ENCODE measurements at places on chromosomes 12 and 14.

GRCh38 chr14:49052521-49052920 is 533.7 kb downstream of the RPS29 start:
- DNase-seq, result peak; percentile 68

- no peak for DNase-seq
These were observed 39.4 kb downstream of the TCHP start for GRCh38 chr12:109939504-109939903.

- no peak for DNase-seq
These were observed 236.2 kb upstream of the FLRT2 start for GRCh38 chr14:85293612-85294234.

DNA sequence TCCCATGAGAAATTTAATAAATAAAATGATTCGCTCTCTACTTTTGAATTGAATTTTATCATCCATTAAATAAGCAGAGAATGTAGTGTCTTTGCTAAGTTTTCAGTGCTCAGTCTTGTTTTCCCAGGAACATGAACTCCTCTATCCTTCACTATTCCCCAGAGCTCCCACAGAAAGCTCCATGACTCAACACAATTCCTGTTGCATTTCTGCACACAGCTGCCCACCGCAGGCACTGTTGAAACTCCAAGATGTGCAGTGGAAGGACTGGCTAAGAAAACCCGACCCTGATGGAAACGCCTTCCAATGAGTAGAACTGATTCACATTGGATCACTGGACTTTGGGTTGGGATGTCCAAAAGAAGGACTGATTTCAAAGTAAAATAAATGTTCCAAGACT is 202.4 kb upstream of the AMIGO2 start:
- DNase-seq, result no peak

GRCh38 chr14:33567023-33567728 is 383.7 kb downstream of the EGLN3 start:
- DNase-seq, result no peak

DNA sequence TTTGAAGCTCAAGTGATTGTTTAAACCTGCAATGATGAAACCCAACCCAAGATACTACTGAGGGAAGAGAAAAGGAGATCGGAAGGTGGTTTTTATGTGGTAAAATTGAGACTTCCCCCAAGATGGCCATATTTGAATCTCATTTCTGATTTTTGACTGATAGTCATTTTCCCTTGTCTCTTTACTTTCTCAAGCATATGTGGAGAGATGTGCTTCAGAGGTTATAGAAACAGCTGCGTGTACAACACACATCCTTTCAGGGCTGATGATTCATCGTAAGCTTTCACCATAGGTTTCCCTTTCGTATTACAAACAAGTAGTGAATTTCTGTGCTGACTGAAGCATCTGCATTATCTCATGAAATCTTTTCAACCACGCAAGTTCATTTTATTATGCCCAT is 276.2 kb downstream of the EMP1 start:
- peak; percentile 74 for DNase-seq

DNA sequence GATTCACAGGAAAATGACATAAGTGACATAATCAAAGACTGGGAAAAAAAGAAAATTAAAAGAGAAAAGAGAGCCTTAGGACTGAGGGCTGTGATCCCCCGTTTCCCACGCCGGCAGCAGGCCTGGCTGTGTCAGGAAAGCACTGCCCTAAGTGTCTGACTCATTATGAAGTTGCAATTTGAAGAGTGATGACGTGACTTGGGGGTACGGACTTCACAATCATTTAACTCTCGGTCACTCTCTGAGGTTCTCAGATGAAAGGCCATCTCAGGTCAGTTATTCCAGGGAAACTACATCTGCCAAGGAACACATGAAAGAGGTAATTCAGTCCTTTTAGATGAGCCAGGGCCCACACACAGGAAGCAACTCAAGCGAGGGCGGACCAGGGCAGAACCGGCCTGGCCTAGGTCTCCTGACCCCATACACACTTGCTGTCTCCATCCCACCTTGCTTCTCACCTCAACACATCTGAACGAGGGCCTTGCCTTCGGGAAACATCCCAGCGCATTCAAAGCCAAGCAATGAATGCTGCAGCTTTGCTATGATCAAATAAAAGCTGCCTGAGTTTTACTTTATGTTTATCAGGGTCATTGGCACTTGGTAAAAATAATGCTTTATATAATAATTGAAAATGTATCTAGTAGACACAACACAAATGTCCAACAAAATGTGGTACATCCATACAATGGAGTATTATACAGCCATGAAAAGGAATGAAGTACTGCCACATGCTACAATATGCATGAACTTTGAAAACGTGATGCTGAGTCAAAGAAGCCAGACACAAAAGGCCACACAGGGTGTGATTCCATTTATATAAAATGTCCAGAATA is 2.7 kb downstream of the SSH1 start:
- peak; percentile 97 for DNase-seq

- DNase-seq, result no peak
These were observed 117.3 kb upstream of the NAP1L1 start for GRCh38 chr12:76201758-76202157.

DNA sequence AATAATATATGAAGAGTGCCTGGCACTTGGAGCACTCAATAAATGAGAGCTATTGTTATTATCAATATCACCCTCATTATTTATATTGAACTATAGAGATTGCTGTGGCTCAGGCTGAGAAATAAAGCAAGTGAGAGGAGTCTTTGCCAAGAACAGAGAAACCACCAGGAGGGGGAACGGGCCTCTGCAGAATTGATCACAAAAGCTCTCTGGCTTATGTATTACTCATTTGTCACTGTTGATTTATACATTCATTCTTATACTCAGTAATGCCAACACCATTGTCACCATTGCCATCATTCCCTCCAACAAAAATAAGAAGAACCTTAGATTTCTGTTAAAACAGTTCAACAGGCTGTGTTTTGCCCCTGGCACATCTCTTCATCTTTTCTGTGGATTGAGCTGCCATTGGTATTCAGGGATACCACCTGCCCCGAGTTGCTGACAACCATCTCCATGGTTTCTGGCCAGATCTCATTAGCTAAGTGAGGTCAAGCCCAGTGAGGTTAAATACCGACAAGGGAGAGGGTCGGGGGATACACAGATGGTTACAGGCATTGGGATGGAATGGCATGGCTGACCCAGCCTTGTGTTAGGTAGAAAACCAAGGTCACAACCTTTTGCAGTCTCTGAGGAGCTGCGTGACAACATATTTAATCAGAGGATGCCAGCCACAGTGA is 21.8 kb upstream of the PCNX1 start:
- no peak for DNase-seq

DNA sequence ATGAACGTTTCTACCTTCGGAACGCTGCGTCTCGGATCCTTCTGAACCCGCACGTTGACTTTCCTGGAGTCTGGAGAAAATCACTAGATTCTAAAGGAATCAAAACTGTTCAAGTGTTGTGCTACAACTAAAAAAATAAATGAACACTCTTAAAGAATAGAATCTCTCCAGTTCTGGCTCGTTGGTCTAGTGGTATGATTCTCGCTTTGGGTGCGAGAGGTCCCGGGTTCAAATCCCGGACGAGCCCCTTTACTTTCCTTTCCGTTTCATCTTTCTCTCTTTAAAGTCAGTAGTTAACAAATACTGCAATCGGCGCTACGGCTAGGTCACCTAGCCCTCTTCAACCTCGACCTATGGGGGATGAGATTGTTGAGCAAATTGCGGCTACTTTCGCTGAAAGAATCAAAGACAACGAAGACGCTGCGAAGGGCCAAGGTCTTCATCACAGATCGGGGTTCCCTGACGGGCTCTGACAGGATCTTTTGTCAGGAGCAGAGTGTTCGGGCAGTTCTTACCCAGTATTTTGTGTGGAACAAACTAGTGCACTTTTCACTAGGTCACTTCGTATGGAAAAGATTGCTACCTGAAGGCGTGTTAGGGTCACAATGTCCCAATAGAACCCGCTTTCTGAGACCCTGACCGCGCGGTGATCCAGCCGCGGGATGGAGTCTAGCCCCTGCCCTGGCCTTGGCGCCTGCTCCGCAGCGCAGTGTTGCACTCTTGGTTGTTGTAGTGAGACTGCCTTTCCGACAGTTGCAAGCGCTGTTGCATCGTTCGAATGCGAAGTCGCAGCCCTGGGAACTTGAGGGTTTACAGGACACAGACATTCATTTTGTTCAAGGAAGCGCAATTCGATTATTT is 8.4 kb downstream of the OR6S1 start:
- DNase-seq, result no peak

- DNase-seq, result no peak
These were observed 17.8 kb downstream of the PLCZ1 start for GRCh38 chr12:18719922-18720510.

DNA sequence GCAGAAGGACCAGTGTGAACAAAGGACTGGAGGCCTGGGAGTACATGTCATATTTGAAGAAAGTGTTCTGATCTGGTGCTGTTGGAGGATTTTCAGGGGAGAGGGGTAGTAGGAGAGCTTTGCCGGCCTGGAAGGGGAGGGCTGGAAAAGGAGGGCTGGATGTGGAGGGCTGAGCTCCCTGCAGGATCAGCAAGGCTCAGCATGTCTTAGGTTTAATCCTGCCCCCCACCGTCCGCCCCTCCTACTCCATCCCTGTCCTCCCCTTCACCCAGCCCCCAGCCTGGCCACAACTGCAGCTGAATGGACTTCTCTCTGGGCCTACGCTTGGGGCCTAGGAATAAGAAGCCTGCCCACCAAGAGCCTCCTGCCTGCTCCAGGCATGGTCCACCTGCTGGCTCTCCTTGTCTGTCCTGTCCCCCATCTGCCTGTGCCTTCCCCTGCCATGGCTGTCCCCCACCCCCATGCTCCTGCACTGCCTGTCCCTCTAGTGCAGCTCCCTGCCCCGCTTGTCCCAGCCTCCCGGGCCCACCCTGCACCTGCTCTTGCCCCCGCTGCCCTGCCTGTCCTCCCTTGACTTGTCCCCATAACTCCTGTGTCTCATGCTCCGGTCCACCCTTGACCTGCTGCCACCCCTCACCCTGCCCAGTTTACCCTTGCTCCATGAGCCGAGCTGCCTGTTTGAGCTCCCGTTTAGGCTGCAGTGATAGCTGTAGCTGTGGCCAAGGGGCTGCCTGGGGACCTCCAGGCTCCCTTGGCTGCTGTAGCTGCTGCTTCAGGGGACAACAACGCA is 9.8 kb upstream of the RARG start:
- no peak for DNase-seq

DNA sequence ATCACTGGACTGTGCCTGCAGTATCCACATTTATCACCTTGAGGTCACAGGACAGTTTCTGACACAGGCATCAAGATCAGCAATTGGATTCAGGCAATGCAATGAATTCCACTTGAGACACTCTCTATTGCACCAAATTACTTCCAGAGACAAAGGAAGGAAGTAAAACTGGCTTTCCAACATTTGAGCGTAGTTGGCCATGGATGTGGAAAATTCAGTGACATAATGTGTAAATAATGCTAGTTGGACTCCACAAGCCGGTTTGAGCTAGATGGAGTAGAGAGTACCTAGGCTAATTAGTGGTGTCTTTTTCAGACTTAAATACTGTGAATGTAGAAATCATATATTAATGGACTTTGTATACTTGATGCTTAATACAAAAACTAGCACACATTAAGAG is 168.3 kb upstream of the SYT1 start:
- no peak for DNase-seq

DNA sequence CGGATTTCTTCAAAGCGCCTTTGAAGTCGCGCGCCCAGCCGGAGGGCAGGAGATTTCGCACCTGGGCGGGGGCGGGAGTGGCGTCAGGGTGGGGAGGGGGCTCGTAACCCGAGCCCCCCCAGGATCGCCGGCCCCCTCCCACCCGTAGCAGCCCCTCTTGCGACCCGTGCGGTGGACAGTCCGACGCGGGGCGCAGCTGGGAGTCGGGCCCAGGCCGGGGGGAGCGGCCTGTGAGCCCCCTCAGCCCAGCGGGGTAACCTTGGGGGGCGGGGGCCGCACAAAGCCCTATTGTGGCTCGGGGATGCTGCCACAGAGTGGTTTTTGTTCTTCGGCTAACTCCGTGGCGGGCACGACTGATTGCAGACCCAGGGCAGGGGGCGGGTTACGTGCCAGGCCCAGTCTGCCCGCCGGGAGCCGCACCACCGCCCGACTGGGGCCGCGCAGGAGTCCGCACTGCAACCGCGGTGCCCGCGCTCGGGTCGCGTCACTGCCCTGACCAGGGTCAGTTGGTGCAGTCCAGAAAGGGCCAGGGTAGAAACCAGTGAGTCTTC is 4.2 kb upstream of the AAAS start:
- no peak for DNase-seq

DNA sequence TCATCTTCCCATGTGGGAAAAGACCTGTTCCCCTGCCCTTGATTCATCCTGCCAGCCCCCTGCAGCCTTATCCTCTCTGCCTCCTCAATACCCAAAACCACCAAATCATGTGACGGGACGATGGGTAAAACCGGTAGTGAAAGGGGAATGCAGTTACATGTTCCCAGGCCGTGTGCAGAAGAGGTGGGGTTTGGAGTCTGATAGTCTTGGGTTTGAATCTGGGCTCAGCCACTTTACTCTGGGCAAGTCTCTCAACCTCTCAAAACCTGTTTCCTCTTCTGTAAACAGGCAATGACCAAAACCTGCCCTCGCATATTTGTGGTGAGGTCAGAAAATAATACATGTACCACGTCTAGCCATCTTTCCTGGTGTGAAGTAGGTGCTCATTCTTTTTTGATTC is 123.0 kb downstream of the PLXNC1 start:
- DNase-seq, result no peak

DNA sequence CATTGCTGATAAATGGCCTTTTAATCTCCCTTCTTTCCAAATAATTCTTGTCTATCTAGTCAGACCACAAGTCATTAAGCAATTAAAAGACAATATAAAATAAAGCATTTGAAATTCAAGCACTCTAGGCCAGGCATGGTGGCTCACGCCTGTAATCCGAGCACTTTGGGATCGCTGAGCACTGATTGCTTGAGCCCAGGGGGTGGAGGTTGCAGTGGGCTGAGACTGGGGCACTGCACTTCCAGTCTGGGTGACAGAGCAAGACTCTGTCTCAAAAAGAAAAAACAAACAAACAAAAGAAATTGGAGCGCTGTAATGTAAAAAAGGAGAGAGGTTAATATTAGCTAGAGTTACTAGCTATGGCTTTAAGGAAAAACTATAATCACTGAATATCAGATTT is 30.5 kb upstream of the CSRP2 start:
- no peak for DNase-seq

DNA sequence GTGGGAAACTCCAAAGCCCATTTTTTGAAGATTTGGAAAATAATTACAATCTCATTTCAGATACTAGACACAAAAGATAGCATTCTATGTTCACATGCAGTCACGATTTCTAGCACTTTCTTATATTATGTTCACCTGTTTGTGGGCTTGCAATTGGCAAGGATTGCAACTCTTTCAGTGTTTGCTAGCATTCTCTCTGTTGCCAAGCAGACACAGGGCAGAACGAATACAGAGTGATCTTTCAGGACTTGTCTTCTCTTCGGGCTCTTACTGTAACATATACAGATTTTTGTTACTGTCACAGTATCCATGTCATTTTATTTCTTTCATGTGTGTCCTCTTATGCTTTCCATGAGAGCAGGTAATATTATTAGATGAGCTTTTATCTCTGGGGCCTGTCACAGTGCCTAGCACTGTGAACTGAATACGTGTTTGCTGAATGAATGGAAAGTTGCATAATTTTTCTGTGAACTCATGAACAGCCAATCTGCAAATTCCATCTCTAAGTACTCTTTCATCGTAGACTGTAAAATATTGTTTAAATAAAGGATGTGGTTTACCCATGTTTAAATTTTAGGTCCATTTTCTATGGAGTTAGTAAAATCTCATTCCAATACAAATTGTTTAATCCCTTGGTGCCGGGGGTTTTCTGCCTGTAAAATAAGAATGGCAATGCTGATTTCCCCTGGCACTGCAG is 105.1 kb downstream of the BMP4 start:
- no peak for DNase-seq
